Spinal cord (tissue), 10 donors: ENCODE measurements at places on chromosomes 4 and X.

DNA sequence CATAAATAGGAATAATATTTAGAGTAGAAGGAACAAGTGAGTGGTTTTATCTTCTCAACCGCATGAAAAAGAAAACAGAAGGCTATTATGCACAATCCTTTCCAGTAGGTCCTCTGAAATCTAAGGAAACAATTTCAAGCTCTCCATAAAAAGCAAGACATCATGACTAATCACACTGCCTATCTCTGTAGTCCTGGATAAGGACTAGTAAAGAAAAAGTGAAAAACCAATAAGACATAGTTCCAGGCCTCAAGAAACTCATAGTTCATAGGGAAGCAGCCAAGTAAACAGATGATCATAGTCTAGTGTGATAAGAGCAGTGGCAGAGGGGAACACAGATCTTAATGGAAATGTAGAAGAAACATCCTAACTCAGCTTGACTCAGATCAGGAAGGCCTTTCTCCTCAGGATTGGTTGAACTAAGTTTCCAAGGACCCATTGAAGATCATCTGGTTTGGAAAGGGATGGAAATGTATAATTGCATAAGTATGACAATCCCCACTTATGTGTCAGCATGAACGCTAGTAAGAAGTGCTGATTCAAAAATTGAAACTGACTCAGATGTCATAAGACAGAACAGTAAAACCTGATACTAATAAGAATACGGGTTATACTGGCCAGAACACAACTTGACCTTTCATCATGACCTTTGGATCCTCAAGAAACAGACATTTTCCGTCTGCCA is 155.3 kb downstream of the GRIA3 start:
- H3K4me1 ChIP-seq: no peaks in the 10 kb centered on the region
- H3K27me3 ChIP-seq: no peaks in the 10 kb centered on the region
- no peak for DNase-seq
- H3K27ac ChIP-seq: no peak overlapping the region
- no peaks in the 10 kb centered on the region for H3K36me3 ChIP-seq

DNA sequence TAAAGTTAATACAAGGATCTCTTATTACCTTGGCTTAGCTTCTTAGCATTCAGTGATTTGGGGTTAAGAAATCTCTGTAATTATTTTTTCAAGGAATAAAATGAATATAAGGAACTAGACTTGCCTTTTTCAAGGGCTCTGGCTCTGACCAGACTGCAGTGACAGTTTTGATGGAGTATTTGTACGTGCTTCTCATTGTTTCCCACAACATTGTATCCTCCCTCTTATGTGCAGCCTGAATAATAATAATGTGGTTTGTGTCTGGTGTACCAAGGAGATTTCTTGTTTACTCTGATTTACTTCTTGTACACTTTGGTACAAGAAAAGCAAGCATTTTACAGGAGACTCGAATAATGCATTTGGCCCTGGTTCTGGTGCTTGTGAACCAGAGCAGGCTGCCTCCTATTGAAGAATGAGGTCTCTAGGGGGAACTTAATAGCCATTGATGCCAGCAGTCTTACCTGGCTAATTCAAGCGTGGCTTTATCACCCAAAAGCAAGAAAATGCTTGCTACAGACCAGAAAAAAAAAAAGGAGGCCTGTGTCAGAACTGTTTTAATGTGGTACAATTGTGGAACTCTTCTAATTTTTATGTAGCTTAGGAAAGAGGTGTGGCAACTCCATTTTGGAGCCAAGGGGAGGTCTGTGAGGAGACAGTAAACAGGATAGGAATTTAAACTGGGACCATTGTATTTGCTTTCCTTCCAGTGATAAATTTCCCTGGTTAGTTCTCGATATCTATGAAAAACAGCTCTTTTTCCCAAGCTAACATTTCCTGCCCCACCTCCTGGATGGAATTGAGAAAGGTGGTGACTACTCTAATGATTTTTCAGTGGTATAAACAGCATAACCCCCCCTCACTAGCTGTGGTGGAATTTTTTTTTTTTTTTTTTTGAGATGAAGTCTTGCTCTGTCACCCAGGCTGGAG is 5.6 kb downstream of the OTC start:
- DNase-seq: no peak
- H3K27ac ChIP-seq: peak overlapping the region; percentile 2
- H3K4me3 ChIP-seq: no peak overlapping the region
- peaks cover 3% of the 10 kb centered on the region for H3K4me1 ChIP-seq
- H3K27me3 ChIP-seq: peaks cover 6% of the 10 kb centered on the region
- H3K36me3 ChIP-seq: no peaks in the 10 kb centered on the region

DNA sequence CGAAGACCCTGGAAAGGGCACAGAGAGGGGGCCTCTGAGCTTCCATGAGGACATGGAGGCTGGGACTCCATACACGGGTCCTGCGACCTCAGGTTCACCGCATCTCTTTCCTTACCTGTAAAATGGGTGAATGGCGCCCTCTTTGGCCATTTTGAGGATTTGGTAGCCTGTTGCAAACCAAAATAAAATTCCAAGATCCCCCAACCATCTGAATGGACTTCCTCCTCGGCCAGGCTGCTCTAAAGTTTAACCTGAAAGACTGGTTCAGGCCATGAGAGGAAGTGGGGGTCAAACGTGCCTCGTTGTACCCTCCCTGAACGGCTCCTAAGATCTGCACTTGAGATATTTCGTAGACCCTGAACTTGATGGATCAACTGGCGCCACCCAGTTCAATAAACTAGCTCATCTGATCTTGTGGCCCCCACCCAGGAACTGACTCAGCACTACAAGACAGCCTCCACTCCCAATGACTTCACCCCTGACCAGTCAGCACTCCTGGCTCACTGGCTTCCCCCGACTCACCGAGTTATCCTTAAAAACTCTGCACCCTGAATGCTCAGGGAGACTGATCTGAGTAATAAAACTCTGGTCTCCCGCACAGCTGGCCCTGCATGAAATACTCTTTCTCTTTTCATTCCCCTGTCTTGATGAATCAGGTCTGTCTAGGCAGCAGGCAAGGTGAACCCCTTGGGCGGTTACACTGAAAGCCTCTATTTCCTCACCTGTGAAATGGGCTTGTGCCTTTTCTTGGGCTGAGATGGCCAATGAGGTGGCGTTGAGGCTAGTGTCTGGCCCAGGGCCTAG is 32.9 kb upstream of the GPR78 start:
- no peak for DNase-seq
- no peaks in the 10 kb centered on the region for H3K4me1 ChIP-seq
- no peak overlapping the region for H3K4me3 ChIP-seq

GRCh38 chr4:113973345-113973744 is 6.1 kb downstream of the ARSJ start:
- no peak for DNase-seq
- peaks cover under 1% of the 10 kb centered on the region for H3K27me3 ChIP-seq
- H3K27ac ChIP-seq: no peak overlapping the region

DNA sequence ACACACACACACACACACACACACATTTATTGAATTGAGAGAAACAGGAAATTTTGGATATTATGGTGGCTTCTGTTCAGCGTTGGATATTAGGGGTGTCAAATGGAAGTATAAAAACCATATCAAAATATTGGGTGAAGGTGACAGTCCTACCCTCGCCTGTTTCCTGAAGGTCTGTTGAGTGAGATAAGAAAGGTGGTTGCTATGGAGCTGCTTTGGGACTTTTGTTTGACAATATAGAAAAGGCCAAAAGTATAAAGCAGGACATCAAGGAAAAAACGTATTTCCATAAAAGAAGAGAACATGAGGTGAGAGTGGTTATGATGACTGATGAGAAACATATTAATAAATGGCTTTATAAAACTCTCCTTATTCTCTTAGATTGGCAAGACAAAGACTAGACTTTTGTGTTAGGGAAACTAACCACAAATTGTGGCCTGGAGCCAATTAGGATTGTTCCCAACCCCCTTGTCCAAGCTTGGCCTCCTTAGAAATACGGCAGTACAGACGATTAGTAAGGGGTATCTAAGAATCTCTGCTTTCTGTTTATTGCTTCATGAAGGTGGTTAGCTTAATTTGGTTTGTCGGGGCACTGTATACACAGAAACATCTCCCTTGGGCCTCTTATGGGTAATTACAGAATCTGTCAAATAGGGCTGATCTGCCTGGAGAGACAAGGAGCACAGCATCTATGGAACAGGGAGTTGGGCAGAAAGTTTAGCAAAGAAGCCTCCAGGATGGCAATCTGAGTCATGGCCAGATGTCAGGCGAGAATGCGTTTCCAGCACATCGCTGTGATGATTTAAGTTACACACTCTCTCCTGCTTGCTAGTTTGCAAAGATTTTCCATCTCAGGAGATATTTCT is 198.0 kb downstream of the CBR4 start:
- no peak for DNase-seq
- no peak overlapping the region for H3K4me3 ChIP-seq
- peak overlapping the region; percentile 7 for H3K27ac ChIP-seq
- no peaks in the 10 kb centered on the region for H3K4me1 ChIP-seq
- H3K27me3 ChIP-seq: no peaks in the 10 kb centered on the region

- H3K4me1 ChIP-seq: no peaks in the 10 kb centered on the region
- no peak overlapping the region for H3K4me3 ChIP-seq
- peaks cover 3% of the 10 kb centered on the region for H3K36me3 ChIP-seq
- H3K27ac ChIP-seq: no peak overlapping the region
- H3K27me3 ChIP-seq: no peaks in the 10 kb centered on the region
Observed at GRCh38 chr4:16026160-16026761, 57.6 kb downstream of the PROM1 start.

DNA sequence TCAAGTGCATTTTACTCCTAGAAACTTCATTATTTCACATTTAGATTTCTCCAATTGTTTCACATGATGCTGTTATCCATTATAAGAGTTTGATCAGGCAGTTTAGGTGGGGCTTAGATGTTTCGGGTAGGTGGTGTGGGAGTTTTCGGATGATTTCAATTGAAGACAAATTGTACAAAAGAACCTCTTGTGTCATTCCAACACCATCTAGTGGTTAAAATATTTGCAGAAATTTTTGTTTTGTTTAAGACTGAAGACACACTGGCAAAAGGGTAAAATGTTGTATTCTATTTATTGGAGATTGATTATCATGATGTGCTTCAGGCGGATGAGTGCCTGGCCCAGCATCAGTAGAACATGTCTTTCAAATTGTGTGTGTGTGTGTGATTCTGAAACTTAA is 212.7 kb downstream of the SH3BGRL start:
- no peaks in the 10 kb centered on the region for H3K27me3 ChIP-seq
- DNase-seq: peak; percentile 53
- no peaks in the 10 kb centered on the region for H3K36me3 ChIP-seq
- H3K4me1 ChIP-seq: no peaks in the 10 kb centered on the region
- H3K4me3 ChIP-seq: no peak overlapping the region

DNA sequence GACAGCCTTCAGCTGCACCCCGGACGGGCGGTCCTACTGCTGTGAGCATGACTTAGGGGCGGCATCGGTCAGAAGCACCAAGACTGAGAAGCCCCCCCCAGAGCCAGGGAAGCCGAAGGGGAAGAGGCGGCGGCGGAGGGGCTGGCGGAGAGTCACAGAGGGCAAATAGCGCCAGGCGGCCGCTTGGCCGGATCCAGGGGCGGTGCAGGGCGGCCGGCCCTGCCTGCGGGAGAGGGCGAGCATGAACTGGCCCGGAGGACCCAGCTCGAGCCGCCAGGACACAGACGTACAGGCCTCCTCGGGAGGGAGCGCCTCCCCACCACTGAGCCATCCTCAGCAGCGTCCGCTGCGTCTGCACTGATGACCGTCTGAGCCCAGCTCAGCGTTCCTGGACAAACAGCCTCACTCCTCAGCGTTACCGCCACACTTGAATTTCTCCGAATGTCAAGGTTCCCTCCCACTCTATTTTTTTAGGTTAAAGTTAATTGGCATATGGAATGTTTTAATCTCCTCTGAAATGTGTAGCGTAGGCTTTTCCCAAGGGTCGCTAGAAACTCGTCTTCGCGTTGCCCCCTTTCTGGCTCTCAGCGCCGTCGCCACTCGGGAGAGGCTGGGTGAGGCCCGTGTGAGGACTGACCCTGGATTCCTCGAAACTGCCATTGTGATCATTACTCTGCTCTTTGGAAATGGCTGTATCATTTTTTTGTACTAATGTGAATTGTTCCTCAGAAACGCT is 29.9 kb downstream of the NELFA start:
- no peaks in the 10 kb centered on the region for H3K4me1 ChIP-seq
- H3K4me3 ChIP-seq: no peak overlapping the region
- no peak overlapping the region for H3K27ac ChIP-seq

- no peak overlapping the region for H3K4me3 ChIP-seq
- no peak for DNase-seq
- H3K4me1 ChIP-seq: no peaks in the 10 kb centered on the region
- no peaks in the 10 kb centered on the region for H3K36me3 ChIP-seq
- H3K27ac ChIP-seq: no peak overlapping the region
- H3K27me3 ChIP-seq: no peaks in the 10 kb centered on the region
Observed at GRCh38 chr4:64305565-64306254, 103.5 kb downstream of the TECRL start.

- no peaks in the 10 kb centered on the region for H3K36me3 ChIP-seq
- H3K27me3 ChIP-seq: peaks cover 8% of the 10 kb centered on the region
- no peak for DNase-seq
- H3K4me1 ChIP-seq: peaks cover 9% of the 10 kb centered on the region
- peak overlapping the region; percentile 18 for H3K27ac ChIP-seq
Observed at GRCh38 chrX:39418731-39419638, 617.7 kb downstream of the MID1IP1 start.

- no peak overlapping the region for H3K27ac ChIP-seq
- no peak overlapping the region for H3K4me3 ChIP-seq
- no peaks in the 10 kb centered on the region for H3K36me3 ChIP-seq
- no peak for DNase-seq
- H3K4me1 ChIP-seq: peaks cover 6% of the 10 kb centered on the region
- no peaks in the 10 kb centered on the region for H3K27me3 ChIP-seq
Observed at GRCh38 chr4:76969495-76969894, 19.9 kb downstream of the SEPTIN11 start.

GRCh38 chrX:68833448-68833805 is 4.6 kb downstream of the EFNB1 start:
- H3K27ac ChIP-seq: no peak overlapping the region
- no peak for DNase-seq
- H3K4me1 ChIP-seq: peaks cover 44% of the 10 kb centered on the region
- H3K27me3 ChIP-seq: no peaks in the 10 kb centered on the region

DNA sequence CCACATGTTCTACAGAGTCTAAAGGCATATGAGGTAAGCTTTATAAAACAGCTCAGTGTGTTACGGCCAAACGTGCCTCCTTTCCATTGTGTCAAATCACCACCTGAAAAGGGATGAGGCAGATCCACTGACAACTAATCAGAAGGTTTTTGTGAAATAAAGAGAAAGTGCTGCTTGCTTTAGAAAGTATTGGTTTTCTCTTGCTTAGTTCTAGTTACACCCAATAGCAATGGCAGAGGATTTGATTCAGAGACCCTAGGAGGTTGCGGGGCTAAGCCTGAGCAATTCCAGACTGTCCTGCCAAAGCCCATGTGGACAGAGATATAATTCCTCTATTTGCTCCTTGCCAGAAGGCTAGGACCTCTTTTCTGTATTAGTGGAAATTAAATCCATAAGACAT is 125.5 kb downstream of the SPRY1 start:
- no peaks in the 10 kb centered on the region for H3K4me1 ChIP-seq
- no peak overlapping the region for H3K27ac ChIP-seq
- no peaks in the 10 kb centered on the region for H3K27me3 ChIP-seq
- no peak for DNase-seq
- H3K4me3 ChIP-seq: no peak overlapping the region
